Stimulated activated CD8-positive, alpha-beta memory T cell treated with anti-CD3 and anti-CD28 coated beads, Interleukin-2, amount 100 ng/mL, for 1 hour (primary cell): ENCODE measurements at places on chromosomes 12 and 14.

DNA sequence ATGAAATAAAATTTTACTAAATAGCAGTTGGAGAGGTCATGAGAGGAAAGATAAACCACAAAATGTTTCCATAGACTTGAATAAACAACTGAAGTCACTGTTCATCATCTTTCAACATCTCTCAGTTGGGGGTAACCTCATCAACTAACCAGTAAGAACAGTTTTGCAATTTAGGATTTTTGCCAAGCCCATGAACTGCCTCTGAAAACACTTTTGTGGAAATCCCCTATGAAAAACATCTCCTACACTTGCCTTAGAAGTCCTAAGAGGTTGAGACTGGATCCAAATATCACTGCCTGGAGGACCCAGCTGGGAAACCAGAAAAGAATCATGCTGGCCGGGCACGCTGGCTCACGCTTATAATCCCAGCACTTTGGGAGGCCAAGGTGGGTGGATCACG lies 273.1 kb downstream of the C12orf50 start:
- DNase-seq, result no peak

DNA sequence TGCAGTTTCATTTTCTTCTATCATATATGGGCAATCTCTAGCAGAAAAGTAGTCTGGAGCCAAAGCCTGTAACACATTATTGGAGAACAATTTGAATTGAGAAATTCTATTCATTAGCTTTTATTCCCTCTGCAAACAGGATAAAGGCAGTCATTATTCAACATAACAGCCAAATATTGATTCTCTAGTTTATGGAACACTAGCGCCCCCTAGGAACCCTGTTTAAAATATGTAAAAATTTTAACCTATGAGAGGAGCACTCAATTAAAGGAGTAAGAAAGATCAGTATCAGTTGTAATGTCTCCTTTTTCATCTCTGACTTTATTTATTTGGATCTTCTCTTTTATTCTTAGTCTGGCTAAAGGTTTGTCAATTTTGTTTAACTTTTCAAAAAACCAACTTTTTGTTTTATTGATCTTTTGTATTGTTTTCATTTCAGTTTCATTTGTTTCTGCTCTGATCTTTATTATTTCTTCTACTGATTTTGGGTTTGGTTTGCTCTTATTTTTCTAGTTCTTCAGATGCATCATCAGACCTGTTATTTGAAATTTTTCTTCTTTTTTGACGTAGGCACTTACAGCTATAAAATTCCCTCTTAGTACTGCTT lies 4.8 kb upstream of the LMNTD1 start:
- DNase-seq, result no peak

DNA sequence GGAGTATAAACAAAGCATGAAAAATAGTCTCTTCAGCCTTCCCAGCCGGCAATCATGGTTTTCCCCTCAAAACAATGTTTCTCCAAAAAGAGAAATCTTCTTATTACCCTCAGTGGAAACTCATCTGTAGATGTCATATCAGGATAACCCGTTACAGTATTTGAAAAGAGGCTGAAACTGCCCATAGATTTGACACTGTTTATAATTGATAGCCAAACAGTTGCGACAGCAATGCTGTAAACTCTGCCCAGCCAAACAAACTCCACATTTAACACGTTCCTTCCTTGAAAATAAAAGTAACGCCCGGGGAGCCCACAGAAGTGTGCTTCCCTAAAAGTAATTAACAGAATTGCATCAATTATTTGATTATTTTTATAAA lies 201.3 kb upstream of the FOXN3 start:
- DNase-seq, result no peak

DNA sequence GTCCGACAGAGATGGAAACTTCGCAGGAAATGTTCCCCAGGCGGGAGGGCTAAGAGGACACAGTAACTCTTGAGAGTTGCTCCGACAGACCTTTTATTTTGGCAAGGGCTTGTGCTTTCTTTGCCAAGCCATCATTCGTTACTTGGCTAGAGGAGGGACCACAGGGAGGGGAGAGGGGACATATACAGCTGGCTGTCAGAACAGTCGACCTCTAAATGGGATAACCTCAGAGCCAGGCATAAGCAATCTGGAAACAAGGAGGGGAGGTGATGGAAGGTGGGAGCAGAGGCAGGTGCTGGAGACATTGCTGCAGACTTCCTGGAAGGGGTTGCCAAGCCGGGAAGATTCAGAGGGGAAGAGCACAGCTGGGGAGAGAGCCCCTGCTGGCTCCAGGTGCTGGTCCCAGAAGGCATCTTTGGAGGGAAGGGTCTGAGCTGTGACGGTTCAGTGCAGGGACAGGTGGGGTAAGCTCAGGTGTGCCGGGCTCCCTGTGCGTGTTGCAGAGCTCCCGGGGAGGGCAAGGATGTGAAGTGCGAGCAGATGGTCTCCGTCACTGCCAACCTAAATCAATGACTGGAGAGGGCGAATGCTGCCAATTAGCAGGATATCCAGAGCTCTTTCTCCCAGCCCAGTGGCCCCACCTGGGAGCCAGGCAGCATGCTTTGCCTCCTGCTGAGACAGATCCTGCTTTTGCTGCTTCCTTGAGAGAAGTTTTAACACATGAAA lies 50.1 kb downstream of the CHST11 start:
- DNase-seq, result no peak

DNA sequence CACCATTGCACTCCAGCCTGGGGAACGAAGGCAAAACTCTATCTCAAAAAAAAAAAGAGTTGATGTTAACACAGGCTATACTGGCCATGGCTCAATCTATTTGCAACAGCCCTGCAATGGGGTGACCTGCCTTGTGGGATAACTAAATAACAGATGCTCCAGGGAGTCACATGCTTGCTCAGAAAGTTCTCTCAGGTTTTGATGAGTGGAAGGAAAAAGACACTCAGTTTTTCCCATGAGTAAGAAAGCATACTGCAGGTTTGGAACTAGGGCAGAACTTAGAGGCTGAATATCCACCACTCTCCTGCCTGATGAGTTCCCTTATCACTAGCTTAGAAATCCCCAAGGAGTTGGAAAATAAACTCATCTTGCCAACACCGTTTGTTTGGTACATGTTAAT lies 16.9 kb downstream of the WSB2 start:
- no peak for DNase-seq

GRCh38 chr12:44052554-44052953 lies 216.7 kb downstream of the TMEM117 start:
- DNase-seq, result no peak
